PC-3 (cell line): ENCODE measurements at places on chromosomes 4 and X.
A peak's percentile ranks its signal among the peaks of the same experiment; 100 is the strongest.

GRCh38 chrX:38154340-38154739, 66.3 kb downstream of the SRPX start:
- no peak for DNase-seq

- no peak for DNase-seq
These were observed 667.4 kb upstream of the NDST4 start for GRCh38 chr4:115780835-115781234.

DNA sequence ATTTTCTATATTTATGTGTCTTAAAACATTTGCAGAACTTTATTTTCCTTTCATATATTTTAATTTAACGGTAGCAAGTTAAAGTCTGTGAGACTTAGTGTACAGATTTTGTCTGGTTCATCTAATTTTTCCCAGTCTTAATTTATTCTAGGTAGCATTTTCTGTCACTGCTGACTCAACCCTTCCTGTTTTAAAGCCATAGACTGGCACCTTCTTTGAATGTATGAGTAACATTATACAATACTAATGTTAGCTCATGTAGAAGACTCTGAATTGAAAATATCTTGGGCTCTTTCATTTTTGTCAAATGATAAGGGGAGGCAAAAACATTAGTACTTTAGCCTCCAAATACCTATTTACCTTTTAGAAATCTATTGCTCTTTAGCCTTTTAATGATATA, 43.6 kb downstream of the BLTP1 start:
- DNase-seq = no peak

GRCh38 chrX:137031517-137032340, 2.1 kb downstream of the GPR101 start:
- peak; percentile 48 for DNase-seq

- DNase-seq = no peak
These were observed 49.2 kb upstream of the SCRG1 start for GRCh38 chr4:173448103-173448502.

GRCh38 chrX:112967341-112967740, 126.7 kb upstream of the AMOT start:
- no peak for DNase-seq

DNA sequence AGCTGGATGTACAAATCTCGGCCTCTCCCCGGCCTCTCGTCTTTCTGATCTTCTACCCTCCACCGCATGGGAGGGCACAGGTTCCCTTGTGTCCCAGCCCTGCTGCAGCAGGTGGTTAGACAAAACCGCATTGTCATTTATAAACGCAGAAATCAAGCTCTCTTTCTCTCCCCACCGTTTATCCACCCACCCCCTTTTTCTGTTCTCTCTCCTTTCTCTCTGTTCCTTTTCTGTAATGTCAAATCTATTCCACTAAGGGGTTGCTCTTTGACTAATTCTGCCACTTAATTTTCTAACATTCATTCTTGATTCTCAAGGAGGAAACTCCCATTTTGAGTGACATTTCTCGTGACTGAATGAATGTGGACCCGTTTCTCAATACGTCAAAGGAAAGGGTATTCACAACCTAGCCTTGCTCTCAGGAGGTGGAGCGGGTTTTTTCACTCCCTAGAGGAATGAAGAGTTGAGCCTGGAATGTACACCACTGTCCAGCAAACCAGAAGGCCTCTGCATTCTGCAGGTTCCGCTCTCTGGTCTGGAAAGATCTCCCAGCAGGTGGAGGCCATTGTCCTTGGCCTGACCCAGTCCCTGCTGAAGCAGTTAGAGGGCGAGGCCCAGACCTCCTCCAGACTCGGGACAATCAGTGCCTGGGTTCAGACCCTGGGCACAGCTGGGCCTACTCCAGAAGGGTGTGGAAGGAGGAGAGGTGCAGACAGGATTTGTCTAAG, 70.9 kb upstream of the ENPP6 start:
- no peak for DNase-seq

- DNase-seq = no peak
These were observed 957 bp downstream of the TIMM17B start for GRCh38 chrX:48896611-48897011.

DNA sequence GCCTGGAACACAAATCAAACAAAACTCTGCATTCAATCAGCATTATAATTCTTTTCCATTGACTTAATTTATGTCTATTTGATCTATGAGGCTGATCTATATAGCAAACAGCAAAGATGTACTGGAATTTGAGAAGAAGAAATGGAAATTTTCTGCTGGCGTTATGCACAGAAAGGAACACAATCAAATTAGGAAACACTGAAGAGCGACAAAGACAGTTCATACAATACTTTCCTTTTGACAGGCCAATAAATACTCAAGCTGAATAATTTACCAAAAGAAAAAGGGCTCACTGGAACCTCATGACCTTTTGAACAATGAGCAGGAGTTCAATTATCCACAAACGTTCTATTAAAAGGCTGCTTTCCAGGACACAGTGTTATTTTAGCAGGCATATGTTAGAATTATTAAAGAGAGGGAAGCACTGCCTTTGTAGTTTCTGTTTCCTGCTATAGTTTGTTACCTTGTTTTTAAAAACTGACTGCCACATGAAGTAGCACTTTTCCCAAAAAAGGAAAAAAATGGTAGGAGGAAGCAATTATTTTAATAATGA, 8.1 kb downstream of the PDHA2 start:
- no peak for DNase-seq

GRCh38 chrX:69032601-69033000, 132.7 kb downstream of the PJA1 start:
- DNase-seq = peak; percentile 92

DNA sequence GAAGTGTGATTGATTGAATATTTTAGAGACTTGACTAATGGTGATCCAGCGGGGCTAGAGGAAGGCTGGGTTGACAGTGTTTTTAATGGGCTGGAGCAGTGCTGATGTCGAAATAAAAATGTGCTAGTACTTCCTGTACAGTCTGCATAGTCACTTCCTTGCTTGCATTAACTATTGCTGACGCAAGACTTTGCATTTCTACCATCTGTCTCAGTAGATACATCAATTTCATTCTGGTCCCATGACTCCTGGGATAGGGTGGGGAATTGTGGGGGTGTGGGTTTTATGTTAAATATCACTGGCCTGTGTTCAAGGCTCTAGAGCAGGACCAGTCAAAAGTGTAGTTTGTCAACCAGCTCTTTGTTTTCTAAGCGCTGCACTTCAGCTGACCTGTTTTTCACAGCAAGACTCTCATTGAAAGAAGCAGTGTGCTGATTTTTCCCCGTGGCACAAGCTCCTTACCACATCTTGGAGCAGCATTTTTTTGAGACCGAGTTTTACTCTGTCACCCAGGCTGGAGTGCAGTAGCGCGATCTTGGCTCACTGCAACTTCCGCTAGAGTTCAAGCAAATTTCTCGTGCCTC, 35.2 kb upstream of the PHEX start:
- DNase-seq = peak; percentile 18

- DNase-seq = no peak
These were observed 362 bp downstream of the NCAPG start for GRCh38 chr4:17811078-17811603.

- no peak for DNase-seq
These were observed 1798.9 kb downstream of the PCDH7 start for GRCh38 chr4:32519060-32519459.

DNA sequence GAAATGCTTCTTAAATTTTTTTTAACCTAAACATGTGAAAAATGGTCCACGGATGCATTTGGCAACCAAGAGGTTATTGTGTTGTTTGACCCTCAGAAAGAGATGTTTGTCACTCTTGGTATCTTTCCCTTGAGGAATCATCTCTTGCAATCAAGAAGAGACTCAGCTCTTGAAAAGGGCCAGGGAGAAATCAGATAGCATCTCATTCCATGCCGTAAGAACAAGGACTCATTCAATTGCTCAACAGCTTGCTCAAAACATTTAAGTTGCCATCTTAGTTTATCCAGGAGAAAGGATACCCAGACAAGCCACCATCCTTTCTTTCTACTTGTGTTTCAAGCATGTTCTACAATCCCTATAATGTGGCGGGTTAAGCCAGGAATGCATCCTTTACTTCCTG, 209.5 kb upstream of the LNX1 start:
- no peak for DNase-seq

GRCh38 chrX:138775517-138775916, 64.0 kb upstream of the FGF13 start:
- DNase-seq = peak; percentile 74

GRCh38 chr4:39825741-39826231, 127.8 kb downstream of the UBE2K start:
- peak; percentile 65 for DNase-seq

DNA sequence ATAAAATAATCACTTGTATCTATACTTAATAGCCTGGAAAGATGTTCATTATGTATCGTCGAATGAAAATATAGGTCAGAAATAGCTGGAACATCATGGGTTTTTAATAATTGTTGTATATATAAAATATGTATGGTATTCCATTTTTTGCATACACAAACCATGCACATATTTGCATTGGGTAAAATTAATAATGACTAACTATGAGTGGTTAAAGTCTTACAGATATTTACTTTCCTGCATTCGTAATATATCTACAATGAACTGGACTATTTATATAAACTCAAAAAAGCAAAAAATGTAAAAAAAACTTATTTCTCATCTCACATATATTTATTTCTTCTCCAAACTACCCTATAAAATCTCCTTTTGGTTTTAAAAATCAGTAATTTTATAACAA, 46.0 kb downstream of the CYLC1 start:
- peak; percentile 35 for DNase-seq

DNA sequence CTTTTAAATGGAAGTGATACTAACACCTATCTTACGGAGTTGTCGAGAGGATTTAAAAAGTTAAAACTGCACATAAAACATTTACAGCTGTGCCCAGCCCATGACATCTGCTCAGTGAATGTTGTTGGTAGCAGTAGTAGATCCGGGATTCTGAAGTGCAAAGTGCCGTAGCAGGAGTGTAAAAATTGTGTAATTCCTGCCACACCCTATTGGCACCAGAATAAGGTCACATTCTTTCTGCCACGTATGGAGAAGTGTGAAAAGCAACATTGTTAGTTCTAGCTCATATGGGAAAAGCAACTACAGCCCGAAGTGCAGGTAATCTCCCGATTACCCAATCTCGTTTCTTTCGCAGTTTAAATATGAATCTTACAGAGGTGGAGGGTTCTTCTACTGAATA, 31.2 kb downstream of the PRIMPOL start:
- DNase-seq = no peak

- peak; percentile 90 for DNase-seq
These were observed 2.1 kb upstream of the TMEM165 start for GRCh38 chr4:55393461-55394320.

DNA sequence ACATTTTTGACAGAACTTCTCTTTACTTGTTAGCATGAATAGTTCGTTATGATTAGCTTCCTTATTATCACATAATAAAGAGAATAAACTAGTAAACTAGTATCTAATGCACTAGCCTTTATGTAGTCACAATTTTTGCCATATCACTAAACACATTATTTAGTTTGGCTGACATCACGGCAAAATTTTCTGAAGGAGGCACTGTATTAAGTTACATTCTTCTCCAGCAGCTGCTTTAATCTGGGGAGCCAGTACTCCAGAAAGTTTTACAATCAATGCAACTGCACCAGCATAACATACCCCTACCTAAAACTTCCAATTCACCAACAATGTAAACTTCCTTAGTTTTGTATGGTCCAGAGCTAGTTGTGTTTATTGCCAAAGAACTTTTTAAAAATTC, 87.8 kb downstream of the FIP1L1 start:
- DNase-seq = no peak

GRCh38 chrX:11412715-11413623, 119.8 kb downstream of the AMELX start:
- no peak for DNase-seq

DNA sequence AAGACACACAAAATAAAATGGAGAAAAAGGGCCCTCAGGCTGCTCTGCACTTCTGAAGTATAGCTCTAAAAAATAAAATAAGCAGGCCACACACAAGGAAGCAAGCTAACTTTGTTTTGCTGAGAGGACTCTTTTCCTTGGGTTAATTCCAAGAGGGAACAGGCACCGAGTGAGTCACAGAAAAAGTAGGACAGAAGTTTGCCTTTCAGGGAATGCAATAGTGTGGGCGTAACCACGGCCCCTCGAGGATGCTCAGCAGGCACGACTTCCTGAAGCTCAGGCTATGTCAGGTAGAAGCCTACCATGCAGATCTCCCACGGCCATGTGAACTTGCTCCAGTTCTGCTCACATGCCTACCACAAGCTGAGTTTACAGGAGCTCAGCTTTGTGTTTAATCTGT, 22.1 kb downstream of the PPP1R2C start:
- peak; percentile 51 for DNase-seq

GRCh38 chrX:30343206-30343605, 34.0 kb upstream of the NR0B1 start:
- peak; percentile 21 for DNase-seq

DNA sequence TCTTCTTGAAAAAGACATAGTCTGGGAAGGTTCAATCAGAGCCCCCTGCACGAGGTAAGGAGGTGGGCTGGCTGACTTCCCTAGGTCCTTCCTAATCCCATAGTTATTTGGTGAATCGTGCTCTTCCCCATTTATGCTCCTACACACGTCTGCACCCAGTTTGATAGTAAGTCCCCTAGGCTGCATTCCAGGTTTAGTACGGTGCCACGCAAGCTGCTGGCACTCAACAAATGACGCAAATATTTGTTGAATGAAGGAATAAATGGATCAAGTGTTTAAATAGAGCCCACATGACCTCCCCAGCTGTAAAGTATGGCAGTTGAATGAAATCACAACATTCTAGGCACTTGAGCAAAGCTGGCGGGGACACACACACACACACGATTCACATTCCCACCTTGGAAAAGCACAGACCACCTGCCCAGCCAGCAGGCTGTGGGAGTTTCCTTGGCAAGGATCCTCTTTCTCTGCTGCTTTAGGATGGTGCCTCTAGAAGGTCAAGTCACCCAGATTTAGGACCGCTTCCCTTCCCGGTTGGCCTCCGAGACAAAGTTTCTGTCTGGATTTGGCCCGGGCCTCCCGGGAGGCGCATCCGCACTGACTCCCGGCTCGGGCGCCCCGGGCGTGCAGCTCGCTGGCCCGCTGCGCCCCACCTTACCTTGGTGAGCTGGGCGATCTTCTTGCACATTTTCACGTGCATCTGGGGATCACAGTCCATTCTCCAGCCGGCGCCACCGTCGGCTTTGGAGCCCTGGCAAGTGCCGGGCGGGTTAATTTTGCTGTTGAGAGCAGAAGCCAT, 721 bp downstream of the FAM184B start:
- peak; percentile 56 for DNase-seq
